Activated CD4-positive, alpha-beta T cell treated with anti-CD3 and anti-CD28 coated beads for 4 hours (primary cell): ENCODE measurements at places on chromosomes 4 and X.

GRCh38 chr4:72553540-72554337 lies 15.3 kb downstream of the ADAMTS3 start:
- DNase-seq: no peak

DNA sequence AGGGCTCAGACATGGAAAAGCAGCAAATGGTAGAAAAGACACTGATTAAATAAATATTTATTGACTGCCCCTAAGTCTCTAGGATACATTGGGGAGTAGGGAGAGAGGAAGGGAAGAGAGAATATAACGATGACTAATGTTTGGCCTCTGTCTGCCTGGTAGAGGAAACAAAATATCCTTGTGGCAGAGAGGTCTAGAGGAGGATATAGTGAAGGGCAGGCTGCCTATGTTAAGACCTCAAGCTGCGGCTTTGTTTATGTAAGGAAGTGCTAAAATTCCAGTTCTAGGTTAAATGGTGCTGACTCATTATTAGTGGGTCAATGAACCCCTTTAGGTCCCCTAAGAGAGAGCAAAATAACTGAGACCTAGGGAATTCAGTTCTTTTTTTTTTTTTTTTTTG lies 427.3 kb upstream of the FTHL17 start:
- DNase-seq: no peak

DNA sequence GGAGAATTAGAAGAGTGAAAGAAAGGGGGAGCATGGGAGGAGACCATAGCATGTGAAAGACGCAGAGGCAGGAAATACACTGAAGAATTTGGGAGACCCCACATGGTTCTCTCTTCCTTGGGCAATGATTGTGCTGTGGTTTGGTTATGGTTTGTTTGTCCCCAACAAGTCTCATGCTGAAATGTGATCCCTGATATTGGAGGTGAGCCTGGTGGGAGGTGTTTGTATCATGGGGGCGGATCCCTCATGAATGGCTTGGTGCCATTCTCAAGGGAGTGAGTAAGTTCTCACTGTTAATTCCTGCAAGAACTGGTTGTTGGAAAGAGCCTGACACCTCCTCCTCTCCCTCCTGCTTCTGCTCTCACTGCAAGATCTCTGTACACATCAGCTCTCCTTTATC lies 78.6 kb upstream of the RAI2 start:
- no peak for DNase-seq

DNA sequence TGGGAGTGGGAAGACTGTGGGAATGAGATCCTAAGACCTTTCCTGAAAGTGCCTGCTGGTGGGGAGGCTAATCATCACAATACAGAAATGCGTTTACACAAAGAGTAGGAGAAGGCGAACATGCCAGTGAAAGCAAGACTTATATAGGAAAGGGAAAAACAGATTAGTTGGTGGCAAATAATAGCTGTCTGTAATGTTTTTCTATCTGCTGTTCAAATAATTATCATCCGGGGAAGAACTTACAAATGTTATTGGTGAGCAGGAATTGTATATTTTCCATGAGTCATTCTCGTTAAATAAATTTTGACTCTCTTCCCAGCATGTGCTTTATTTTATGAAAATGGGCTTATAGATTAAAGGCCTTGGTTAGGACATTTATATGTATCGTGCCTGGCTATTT lies 196.5 kb downstream of the ARHGAP10 start:
- DNase-seq: no peak

DNA sequence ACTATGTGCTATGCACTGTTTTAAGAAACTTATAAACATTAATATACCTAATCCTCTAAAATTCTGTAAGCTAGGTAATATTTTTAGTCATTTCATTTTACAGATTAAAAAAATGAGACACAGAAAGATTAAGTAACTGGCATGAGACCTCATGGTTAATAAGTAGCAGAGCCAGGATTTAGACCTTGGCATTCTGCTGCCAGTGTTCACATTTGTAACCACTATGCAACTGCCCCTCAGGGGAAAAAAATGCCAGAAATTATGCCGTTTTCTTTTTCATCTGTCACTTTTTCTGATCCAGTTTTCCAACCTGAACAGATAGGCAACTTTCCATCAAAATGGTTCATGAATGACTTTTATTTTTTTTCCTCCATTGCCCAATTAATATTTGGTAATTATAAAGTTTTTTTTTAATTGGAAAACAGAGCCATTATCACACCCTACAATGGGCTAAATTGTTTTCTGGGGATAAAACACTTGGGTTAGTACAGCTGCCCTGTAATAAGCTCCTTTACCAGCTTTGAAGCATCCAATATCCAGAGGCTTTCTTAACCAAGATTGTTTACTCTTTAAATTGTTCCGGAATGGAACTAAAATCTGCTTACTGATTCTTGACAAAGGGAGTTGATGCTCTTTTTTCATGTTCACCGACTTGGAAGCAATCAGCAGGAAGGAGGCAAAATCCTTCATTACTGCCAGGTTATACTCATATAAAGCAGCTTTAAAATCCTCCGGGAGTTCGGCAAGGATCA lies 56.4 kb upstream of the DDX60 start:
- DNase-seq: no peak

DNA sequence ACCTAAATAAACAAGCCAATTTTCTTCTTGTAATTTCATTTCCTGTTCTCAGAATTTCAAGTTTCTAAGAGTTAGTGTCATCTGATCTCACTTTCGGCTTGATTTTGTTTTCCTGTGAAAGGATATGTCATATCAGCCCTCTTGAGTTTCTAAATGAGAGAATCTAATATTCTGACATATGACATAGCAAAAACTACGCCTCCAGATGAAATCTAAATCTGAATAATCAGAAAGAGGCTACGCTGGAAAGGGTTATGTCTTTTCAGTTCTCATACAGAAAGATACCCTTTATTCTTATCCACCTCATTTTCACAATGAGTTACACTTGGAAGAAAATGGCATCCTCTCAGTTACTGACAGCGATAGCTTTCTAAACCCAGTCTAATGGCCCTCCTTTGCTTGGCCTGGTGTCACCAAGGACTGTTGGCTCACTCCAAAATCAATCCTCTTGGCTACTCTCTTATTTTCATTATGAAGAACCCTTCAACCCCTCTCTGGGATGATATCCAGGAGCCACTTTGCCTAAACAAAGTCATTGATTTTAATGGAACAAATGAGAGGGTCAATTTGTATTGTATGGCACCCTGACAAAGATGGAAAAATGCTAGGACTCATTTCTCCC lies 65.6 kb downstream of the ASB9 start:
- no peak for DNase-seq

DNA sequence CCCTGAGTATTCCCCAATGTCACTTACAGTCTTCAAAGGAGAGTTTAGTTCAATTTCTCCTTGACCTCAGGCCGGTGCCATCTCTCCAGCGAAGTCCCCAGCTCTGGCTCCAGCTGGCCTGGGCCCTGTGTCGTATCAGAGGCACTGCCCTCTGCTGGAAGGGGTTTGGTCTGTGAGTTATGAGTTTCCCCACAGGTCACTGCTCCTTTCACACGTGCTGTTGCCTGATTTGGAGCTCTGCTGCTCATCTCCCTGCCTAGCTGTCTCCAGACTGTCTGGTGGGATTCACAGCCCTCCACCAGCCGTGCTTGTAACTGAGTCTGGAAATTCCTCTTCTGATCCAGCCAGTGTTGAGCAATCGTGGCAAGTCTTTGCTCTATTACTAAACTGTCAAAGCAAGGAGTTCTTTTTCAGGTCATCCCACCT lies at the start of gene RAP2C:
Gene RAP2C (minus strand): TSS at position 105 of the 426 bp plus-strand sequence. CDS start 2,179 bp downstream, outside the sequence.
- peak; percentile 53 for DNase-seq

DNA sequence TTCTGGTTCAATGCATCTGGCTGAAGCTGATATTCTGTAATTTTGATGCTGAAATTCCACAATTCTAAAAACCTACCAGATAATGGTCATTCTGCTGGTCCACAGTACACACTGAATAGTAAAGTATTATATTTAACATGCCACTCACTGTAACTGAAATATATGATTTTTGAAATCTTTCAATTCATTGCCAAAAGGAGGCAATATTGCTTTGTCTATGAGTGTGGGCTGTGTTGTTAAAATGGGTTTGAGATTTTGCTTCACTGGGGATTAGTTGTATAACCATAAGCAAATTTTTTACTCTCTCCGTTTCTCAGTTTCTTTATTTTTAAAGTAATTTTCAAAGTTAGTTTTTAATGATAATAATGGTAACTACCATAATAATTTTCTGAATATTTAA lies 1404.1 kb upstream of the IGFBP7 start:
- no peak for DNase-seq

DNA sequence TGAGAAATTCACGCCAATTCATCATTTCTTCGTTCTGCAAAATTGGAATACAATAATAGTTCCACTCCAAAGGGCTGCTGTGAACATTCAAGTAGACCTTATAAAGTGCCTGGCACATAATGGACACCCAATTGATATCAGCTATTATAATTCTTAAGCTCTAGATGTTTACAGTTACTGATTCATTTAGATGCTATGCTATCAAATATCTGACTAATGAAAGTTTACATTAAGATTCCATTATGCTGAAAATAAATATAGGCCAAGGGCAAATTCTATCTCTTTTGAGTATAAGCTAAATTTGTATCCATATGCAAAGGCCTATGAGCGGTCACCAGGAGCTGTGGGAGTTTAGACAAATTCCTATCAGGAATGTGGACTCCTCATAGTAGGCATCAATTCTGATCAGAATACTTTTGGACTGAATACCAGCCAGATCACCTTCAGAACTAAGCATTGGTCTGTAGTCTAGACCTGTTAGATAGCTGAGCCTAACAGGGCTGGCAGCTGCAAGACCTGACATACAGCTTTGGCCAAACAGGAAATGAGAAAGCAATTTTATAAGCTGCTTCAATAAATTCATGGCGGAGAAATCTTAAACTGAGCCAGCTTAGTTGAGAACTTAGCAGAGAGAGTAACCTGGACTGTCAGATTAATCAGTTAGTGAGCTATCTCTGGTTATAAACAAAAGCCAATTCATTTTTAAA lies 384.3 kb upstream of the ACTRT1 start:
- no peak for DNase-seq

GRCh38 chr4:52946855-52947254 lies 84.7 kb downstream of the RASL11B start:
- DNase-seq: no peak

DNA sequence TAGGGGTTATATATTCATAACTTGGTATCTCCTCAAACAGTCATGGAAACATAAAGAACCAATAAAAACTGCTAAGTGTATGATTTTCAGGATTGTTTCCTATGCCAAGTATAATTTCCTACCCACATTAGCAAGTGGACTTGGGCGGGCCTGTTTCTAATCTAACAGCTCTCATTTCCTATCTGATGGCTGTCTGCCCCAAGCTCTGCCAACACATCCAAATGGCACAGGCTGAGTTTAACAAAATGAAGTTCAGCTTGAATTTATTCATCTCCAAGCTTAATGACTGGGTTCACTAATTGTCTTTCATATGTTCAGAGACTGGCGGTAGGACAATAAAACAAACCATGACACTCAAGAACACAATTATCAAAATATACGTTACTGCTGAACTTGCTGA lies 55.5 kb upstream of the S100G start:
- no peak for DNase-seq

DNA sequence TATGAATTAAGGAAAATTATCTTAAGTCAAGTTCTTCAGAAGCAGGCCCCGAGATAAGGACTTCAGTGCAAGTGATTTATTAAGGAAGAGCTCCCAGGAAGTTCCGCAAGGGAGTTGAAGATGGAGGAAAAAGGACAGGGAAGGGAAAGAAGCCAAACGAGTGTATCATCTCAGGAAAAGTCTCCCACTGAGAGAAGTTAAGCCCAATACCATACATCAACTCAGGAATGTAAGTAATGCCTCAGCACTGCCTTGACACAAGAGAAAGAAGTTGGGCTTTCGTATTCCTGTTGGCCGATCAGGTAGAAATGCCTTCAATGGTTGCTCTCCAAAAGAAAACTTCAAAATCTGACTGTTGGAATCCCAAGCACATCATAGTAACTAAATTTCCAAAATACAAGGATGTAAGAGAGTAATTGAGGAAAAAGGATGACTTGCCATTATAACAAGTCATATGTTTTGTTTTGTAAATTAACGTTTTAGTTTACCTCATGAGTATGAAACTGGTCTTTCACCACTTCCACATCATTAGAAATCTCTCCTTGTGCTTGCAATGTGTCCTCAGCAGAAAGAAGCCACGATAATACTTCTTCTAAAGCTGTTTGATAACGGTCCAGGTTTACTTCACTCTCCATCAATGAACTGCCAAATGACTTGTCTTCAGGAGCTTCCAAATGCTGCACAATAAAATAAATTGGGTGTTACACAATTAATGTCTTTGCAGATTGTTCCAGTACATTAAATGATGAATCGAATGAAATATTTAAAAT lies 566.7 kb downstream of the DMD start:
- no peak for DNase-seq

DNA sequence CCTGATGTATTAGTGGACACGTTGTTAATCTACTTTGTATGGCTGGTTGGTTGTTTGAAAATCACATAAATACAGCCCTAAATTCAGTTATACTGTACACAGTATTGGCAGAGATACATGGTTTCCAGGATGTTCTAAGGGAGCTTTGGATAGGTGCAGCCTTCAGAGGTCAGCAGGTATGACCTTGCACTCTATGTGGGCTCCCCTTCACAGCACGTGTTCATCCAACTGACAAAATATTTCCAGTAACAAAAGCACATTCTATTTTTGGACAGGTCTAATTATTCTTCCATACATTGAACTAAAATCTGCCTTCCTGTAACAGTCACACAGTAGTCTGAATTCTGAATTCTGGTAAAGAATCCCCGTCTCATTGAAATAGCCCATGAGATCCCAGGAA lies 92.8 kb upstream of the RAPGEF2 start:
- no peak for DNase-seq

- no peak for DNase-seq
Measured at GRCh38 chrX:6468706-6469105, 66.2 kb downstream of the VCX3A start.

DNA sequence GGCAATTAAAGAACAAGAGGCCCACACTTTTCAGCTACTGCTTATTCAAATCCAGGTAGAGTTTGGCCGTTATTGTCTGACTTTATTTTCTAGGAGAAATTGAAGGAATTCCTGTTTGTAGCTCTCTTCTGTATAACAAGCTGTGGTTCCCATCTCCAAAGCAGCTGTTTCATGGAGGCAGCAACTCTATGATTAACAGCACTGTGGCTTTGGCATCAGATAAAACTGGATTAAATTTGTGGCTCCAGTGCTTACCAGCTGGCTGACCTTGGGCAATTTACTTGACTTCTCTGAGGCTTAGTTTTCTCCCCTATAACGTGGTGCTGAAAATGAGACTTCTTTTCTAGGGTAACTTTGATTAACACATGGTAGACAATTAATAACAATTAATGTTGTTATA lies 28.1 kb downstream of the SLC30A9 start:
- no peak for DNase-seq

GRCh38 chr4:108946237-108946636 lies 183.4 kb upstream of the ETNPPL start:
- DNase-seq: no peak
